NCI-H146 (cell line): ENCODE measurements at places on chromosomes 5 and 9.

DNA sequence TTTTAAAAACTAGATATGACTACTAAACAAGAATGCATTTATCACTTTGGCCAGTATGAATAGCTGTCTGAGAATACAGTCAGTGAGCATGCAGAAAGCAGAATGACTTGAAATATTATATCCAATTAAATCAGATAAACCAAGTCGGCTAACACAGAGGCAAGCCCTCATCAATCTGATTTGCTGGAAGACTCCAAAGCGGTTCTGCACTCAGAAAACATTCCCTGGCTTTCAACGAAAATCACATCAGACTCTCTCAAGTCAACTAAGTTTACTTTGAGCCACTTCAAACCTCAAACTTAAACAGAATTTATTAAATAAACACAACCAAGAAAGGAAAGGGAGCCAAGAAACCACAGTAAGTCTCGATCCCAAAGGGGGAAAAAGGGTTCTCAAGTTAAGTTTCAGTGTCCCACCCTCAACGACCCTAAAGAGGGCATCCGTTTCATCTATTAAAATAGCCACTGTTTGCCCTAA lies 1.4 kb downstream of the MYO10 start:
- no peak for DNase-seq

DNA sequence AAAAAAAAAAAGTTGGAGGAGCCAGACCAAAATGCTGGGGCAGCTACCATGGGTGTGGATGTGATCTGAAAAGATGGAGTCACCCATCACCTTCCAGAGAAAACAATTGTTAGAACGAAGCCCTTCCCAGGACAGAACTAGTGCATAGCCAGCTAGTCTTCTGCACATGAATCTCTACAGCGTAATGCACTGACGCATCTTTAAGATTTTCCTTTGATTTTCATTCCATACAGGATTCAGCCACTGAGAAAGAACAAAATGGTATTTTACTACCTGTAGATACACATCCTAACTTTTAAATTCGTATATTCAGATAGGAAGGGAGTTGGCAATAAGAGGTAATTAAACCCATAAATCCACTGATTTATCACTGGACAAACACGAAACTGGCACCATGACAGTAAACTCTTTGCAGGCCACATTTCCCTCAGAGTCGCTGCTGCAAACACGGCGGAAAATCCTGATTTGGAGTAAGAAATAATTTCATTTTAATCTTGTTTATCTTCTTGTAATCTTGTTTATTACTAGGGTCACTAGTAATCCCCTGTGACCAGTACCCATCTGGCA lies 206.6 kb downstream of the SPOCK1 start:
- no peak for DNase-seq

GRCh38 chr9:104286799-104287198 lies 192.7 kb downstream of the SMC2 start:
- no peak for DNase-seq

DNA sequence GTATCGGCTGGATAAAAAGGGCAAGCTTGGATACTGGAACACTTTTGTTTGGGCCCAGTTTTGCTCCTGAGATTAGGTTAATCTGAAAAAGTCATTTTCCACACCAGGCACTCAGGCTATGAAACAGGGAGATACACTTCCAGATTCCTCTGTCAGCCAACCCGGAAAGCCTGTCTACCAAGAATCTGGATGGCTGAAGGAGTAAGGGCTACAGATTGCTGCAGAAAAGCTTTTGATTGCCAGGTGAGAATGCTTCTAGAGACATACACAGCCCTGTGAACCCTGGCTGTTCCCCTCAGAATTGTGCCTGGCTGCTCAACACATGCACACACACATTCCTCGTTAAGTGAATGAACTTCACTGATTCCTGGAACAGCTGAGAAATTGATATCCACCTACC lies 114.4 kb downstream of the PSD2 start:
- DNase-seq = no peak

- peak; percentile 99 for DNase-seq
These were observed 158.1 kb upstream of the SHB start for GRCh38 chr9:38227061-38227540.

DNA sequence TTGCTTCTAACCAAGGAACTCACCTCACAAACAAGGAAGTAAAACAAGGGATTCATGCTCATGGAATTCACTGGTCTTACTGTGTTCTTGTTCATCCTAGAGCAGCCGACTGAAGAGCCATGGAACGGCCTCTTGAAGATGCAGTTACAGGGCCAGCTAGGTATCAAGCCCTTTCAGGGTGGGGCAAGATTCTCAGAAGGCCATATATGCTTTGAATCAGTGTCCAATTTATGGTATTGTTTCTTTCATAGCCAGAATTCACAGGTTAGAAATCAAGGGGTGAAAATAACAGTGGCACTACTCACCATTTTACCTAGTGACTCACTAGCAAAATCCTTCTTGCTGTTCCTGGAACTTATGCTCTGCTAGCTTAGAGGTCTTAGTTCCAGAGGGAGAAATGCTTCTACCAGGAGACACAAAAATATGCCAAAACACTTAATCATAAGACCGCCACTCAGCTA lies 159.5 kb upstream of the CDH10 start:
- no peak for DNase-seq

GRCh38 chr5:150404941-150405816 lies 7.5 kb downstream of the CD74 start:
- DNase-seq = no peak

GRCh38 chr5:154989626-154990025 lies 23.9 kb upstream of the KIF4B start:
- DNase-seq = no peak

- DNase-seq = peak; percentile 40
These were observed 472 bp downstream of the FBXO4 start for GRCh38 chr5:41925555-41925951.

GRCh38 chr5:38870595-38870994 lies 24.8 kb downstream of the OSMR start:
- DNase-seq = no peak

GRCh38 chr9:91163444-91163772 lies 198.3 kb downstream of the AUH start:
- no peak for DNase-seq
